ENCODE measurements at places on chromosomes 7 and 10. TPM values are rescaled to one million over a fixed set of nuclear protein-coding genes. Genes with fewer than 3 reads are reported as not detected.

DNA sequence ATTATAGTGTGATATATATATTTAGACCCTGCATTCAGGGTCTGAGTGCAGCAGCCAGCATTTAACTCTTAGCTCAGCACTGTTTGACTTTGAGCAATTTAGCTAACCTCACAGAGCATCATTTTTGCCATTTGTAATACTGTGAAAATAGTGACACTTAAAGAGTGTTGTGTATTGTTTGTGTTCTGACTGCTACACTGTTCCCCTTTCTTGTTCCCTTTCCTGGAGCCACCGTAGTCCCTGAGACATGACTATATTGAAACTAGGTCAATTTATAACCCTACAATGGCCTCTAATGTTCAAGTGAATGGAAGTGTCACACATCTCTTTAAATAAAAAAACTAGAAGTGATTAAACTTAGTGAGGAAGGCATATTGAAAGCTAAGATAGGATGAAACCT lies 20.3 kb upstream of the CD36 start:
- no peak overlapping the region for H3K4me3 ChIP-seq
- no peaks in the 10 kb centered on the region for H3K27me3 ChIP-seq

ABCC2 gene
- total RNA-seq: 0.87 TPM

BAIAP2L1 gene
- total RNA-seq: 1.9 TPM

- H3K4me3 ChIP-seq: peak within 1 kb of the TSS; percentile 60
- H3K27ac ChIP-seq: no peak within 1 kb of the TSS
- H3K36me3 ChIP-seq: peaks cover 4% of the 10 kb centered on the region
- peaks cover 87% of the 10 kb centered on the region for H3K27me3 ChIP-seq
Measured at GRCh38 chr7:27151931-27152815, at the start of gene HOXA3. HOXA3 (minus strand) TSS chr7:27152583; CDS start chr7:27110640, 41,943 bp downstream.

DNA sequence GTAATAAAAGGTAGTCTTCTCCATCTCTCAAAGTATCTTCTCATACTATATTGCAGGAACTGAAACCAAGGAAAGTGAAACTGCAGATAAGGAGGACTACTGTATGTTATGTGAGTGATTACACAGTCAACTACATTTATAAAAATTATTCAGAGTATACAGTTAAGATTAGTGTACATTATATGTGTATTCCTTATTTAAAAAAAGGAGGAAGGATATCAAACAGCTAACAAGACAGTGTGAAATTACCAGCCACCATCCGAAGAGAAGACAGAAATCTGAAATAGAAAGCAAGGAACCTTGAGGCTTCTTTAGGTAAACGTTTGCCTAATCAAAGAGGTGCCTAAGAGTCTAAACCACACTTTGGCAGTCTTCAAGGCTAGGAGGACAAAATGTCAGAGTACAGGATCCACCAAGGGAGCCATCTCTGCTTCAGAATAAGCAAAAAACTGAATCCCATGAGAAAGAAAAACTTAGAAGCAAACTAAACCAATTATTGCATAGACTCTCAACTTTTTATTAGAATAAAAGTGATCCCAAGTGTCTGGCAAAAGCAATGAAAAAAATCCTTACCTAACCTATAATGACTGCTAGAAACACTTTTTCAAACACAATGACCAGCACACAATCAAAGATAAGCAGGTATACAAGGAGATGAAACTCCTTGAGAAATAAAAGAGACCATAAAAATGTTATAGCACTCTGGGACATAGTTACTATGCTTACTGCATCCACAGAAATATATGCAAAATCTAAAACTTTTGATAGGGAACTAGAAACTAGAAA lies 6.4 kb downstream of the USP6NL start:
- no peak overlapping the region for H3K27ac ChIP-seq
- no peak overlapping the region for H3K4me3 ChIP-seq
- peaks cover 46% of the 10 kb centered on the region for H3K27me3 ChIP-seq
- no peaks in the 10 kb centered on the region for H3K36me3 ChIP-seq
- DNase-seq: no peak
- peaks cover 6% of the 10 kb centered on the region for H3K4me1 ChIP-seq

STEAP4 gene
- 0.48 TPM for total RNA-seq

OR2A1 gene
- total RNA-seq: not detected

DNA sequence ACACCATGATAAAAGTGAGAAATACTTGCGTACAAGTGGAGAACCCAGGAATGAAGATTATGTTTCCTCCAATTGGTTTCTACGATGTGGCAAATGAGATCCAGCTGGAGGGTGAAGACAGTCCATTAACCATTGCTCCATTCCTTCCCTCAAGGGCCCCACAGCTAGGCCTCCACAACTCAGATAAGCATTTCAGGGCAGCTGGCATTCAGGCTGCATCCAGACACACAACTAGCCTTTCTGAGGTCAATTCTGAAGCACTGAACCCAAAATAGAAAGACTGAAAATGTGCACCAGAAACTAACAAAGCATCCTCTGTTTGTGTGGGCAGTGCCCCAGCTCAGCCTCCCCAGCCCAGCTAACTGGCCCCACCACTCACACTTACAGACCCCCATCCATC lies 94.8 kb downstream of the GSAP start:
- no peak overlapping the region for H3K27ac ChIP-seq
- no peak for DNase-seq
- H3K27me3 ChIP-seq: no peaks in the 10 kb centered on the region
- peaks cover 5% of the 10 kb centered on the region for H3K4me1 ChIP-seq
- H3K4me3 ChIP-seq: no peak overlapping the region
- no peaks in the 10 kb centered on the region for H3K36me3 ChIP-seq

VIPR2 gene
- total RNA-seq: 4.2 TPM
